MCF 10A (cell line): ENCODE measurements at places on chromosomes 5 and 9.

GRCh38 chr5:166062719-166063118 is 2228.7 kb upstream of the WWC1 start:
- DNase-seq, result no peak

GRCh38 chr5:74352256-74352655 is 288.3 kb downstream of the ENC1 start:
- no peak for DNase-seq

DNA sequence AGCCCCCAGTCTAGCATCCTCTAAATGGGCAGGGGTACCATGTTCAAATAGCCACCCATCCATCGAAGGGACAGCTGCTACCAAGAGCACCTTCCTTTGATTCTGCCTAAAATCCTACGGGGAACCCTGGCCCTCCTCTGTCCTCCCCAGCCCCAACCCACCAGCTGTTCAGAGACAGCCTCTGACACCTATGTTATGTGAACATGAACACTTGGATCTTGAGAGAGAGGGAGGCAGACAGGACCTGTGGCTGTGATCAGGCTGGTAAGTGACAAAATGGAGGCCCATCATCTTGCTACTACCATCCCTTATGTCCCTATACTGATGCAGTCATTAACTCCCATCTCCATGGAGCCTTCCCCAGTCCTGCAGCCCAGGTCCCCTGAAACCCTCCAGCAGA is 8.2 kb downstream of the SLC23A1 start:
- DNase-seq, result no peak

- DNase-seq, result no peak
These were observed 463.6 kb downstream of the SPOCK1 start for GRCh38 chr5:137035480-137035878.

GRCh38 chr9:114178756-114179450 is 23.6 kb downstream of the COL27A1 start:
- DNase-seq, result peak; percentile 37

DNA sequence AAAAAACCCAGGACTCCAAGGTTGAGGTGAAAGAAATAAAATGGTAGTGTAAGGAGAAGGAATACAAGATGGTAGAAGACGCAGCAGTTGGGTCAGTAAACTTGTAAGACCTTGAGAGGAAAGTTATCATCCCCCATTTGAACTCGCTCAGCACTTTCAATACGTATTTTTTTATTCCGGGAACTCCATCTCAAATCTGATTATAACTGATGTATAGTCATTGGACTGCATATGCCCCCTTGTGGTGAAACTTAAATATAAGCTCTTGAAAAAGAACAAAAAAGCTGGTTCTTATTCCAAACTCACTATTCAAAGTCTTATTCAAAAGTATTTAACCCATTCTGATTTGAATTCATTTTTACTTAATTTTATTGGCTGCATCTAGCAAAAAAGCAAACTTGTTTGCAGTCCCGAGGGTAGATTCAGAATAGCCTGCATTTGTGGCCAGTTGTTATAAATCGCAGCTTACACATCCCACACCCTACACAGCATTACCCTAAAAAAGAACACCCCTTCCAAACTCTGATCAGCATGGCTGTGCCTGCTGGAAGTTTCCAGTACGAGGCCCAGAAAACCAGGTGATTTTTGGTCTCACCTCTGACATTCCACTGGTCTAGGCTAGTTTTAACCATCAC is 118.0 kb downstream of the ESM1 start:
- DNase-seq, result peak; percentile 57

- DNase-seq, result no peak
These were observed 521.3 kb downstream of the KCTD16 start for GRCh38 chr5:144691936-144692335.

DNA sequence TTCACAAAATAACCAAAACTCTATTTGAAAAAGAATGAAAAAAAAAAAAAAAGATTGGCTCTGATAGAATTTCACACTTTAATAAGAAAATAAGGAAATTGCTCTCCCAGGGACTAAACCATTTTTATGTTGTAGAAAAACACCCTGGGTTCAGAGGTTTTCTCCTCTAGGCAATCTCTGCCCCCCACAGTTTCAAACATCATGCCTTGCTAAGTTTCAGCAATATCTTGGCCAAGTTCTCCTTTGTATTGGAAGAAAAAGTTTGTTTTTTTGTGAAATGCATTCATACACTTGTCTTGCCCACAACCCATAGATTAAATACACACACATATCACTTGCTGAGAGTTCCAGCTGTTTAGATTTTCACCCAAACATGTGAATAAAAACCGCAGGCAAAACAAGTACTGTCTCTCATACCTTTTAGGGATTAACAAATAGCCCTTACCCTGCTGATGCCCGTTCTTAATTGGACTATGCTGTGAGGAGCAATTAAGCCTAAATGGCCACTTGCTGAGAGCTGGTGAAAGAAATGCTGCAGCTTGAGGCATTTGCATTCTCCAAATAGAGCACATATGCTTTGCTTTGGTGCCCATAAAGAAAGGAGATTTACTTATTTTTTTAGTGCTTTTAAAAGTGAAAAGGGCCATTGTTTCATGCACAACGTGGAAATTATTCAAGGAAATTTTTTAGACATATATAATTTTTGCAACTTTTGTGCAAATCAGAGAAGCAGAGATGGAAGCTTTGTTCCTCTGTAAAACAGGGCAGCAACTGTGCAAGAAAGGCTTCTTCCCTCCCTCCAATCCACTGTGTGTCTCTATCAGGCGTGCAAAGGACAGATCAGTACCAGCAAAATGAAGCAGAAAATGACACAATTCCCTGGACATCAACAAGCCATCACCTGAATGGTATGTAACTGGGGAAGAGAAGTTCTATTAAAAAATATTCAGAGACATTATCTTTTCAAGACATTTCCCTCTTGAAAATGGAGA is 262.4 kb upstream of the KIF2A start:
- DNase-seq, result no peak

- peak; percentile 49 for DNase-seq
These were observed 454.0 kb upstream of the DAP start for GRCh38 chr5:11214864-11215644.

DNA sequence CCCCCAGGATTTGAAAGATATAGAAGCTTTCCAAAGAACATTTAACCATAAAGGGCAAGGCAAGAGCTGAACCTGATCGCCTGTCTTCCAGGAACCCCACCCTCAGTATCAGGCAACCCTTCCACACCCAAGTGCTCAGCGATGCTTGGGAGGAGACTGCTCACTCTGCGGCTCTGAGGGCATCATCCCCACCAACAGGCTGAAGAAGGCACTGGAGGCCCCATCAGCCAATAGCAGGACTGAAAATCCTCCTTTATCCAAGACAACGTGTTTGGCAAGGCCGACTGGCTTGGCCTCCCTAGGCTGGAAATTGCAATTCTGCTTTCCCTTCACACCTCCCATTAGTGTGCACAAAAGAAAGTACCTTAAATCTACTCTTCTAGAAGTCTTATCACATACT is 1.4 kb upstream of the PPP2CA start:
- DNase-seq, result peak; percentile 12

DNA sequence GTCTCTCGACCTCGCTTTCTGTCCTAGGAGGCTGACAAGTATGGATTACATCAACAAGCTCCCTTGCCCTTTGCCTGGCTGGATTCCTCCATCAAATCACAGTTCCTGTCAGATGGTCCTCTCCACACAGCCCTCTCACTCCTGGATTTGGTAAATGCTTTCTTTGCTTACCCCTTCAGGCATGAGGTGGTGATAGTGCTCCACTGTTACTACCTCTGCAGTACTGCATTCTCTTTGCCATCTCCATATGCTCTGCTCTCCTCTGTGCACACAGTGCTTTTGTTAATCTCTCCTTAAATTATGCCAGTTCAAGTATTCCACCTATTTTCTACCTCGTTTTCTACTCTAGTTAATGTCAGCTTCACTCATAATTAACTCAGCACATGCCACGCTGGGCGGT is 279.2 kb downstream of the DMAC1 start:
- no peak for DNase-seq

- DNase-seq, result no peak
These were observed 67.0 kb downstream of the TLE4 start for GRCh38 chr9:79638806-79639205.

- peak; percentile 61 for DNase-seq
These were observed 47.1 kb upstream of the AKNA start for GRCh38 chr9:114434878-114435311.

DNA sequence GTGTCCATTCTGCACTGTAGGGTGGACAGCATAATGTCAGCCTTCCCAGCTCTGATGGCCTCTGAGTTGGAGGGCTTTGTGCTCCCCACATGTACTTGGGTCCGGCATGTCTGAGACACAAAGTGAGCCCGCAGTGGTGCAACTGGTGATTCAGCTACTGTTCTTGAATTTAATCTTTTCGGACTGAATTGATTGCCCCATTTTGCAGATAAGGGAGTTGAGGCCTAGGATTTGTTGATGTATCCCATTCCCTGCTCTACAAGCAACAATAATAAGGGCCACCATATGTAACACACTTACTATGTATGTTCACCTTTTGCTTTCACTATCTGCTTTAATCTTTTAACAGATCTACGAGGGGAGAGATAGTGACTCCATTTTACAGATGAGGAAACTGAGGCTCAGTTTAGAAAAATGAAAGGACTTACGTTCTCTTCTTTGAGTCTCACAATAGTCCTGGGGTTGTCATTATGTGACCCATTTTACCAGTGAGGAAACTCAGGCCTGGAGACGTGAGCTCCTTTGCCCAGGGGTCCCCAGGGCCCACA is 4.5 kb downstream of the GSN start:
- no peak for DNase-seq

GRCh38 chr9:133999851-134000265 is 7.7 kb upstream of the VAV2 start:
- no peak for DNase-seq

- no peak for DNase-seq
These were observed 54.0 kb downstream of the SECISBP2 start for GRCh38 chr9:89372230-89372816.

GRCh38 chr5:91011029-91011428 is 372.1 kb downstream of the ARRDC3 start:
- DNase-seq, result no peak
